ENCODE measurements at places on chromosomes 2 and 18.

DNA sequence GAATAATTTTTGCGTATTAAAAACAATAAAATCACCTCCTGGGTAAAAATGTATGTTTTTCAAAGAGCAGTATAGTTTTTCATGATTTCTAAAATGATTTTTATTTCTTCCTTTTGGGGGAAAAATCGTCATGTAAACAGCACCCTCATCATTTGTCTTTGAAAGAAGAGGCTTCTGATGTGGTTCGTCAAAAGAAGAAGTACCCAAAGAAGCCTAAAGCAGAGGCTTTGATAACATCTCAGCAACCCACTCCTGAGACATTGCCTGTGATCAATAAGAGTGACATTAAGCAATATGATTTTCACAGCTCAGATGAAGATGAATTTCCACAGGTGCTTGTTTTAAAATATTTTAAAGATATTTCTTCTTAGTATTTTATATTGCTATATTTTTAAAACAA is 110.2 kb upstream of the KIF5C start:
- no peaks in the 10 kb centered on the region for H3K4me1 ChIP-seq
- no peak overlapping the region for H3K4me3 ChIP-seq
- no peaks in the 10 kb centered on the region for H3K27me3 ChIP-seq
- peaks cover 64% of the 10 kb centered on the region for H3K36me3 ChIP-seq
- no peak for DNase-seq

- DNase-seq, result no peak
- no peak overlapping the region for H3K27ac ChIP-seq
- H3K27me3 ChIP-seq, result no peaks in the 10 kb centered on the region
- no peak overlapping the region for H3K4me3 ChIP-seq
- no peaks in the 10 kb centered on the region for H3K36me3 ChIP-seq
- no peaks in the 10 kb centered on the region for H3K4me1 ChIP-seq
Measured at GRCh38 chr2:196431957-196432356, 207.6 kb upstream of the CCDC150 start.

GRCh38 chr2:33607905-33608304 is 8.8 kb upstream of the FAM98A start:
- no peak for DNase-seq
- no peaks in the 10 kb centered on the region for H3K4me1 ChIP-seq
- H3K36me3 ChIP-seq, result no peaks in the 10 kb centered on the region
- H3K27ac ChIP-seq, result no peak overlapping the region
- no peak overlapping the region for H3K4me3 ChIP-seq
- H3K27me3 ChIP-seq, result no peaks in the 10 kb centered on the region

DNA sequence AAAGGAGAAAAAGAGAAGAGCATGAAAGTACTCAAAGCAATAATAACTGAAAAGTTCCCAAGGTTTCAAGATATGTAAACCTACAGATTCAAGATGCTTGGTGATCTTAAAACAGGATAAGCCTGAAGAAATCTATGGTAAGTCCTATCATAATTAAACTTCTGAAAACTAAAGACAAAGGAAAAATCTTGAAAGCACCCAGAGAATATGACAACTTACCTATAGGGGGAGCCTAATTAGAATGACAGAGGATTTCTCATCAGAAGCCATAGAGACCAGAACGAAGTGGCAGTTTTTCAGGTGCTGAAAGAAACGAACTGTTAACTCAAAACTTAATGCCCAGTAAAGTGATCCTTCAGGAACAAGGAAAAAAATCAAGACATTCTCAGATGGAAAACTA is 59.7 kb downstream of the XDH start:
- no peak overlapping the region for H3K4me3 ChIP-seq
- H3K4me1 ChIP-seq, result no peaks in the 10 kb centered on the region
- DNase-seq, result no peak
- no peak overlapping the region for H3K27ac ChIP-seq
- no peaks in the 10 kb centered on the region for H3K36me3 ChIP-seq

DNA sequence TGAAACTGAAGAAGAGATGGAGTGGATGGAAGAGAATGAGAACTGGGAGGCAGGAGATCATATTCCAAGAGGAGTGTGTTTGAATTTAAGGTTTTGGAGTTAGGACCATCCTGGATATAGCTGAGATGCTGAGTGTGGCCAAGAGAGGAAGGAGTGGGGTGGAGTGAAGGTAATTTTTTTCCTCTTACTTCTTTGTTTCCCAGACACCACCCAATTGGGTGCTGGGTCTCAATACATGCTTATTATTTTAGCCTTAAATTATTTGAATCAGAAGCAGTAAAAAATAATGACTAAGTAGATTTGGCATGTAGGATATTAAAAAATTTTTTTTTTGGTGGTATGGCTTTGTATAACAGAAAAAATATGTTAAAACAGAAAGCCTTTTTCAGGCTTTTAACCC is 39.3 kb downstream of the PMAIP1 start:
- no peaks in the 10 kb centered on the region for H3K4me1 ChIP-seq
- H3K27ac ChIP-seq, result no peak overlapping the region
- no peaks in the 10 kb centered on the region for H3K36me3 ChIP-seq
- H3K27me3 ChIP-seq, result peaks cover 3% of the 10 kb centered on the region
- no peak for DNase-seq

GRCh38 chr2:117931266-117931665 is 82.6 kb downstream of the CCDC93 start:
- H3K27me3 ChIP-seq, result no peaks in the 10 kb centered on the region
- no peak overlapping the region for H3K27ac ChIP-seq

DNA sequence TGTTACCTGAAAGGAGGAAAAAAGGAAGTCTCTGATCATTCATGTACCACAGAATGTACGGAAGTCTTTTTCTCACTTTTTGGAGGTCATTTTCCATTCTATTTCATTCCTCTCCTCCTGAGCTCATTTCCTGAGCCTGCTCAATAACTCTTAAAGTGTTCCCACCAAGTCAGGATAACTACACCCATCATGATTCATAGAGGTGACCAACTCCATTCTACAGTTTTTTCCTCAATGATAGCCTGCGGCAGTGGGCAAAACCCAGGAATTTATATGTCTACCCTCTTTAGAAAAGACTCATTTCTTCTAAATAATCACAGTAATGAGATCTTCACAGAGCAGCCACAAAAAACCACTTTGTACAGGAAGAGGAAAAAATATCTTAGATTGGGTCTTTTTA is 372.5 kb downstream of the RBM43 start:
- no peaks in the 10 kb centered on the region for H3K4me1 ChIP-seq
- no peak overlapping the region for H3K27ac ChIP-seq
- DNase-seq, result no peak
- no peaks in the 10 kb centered on the region for H3K36me3 ChIP-seq

DNA sequence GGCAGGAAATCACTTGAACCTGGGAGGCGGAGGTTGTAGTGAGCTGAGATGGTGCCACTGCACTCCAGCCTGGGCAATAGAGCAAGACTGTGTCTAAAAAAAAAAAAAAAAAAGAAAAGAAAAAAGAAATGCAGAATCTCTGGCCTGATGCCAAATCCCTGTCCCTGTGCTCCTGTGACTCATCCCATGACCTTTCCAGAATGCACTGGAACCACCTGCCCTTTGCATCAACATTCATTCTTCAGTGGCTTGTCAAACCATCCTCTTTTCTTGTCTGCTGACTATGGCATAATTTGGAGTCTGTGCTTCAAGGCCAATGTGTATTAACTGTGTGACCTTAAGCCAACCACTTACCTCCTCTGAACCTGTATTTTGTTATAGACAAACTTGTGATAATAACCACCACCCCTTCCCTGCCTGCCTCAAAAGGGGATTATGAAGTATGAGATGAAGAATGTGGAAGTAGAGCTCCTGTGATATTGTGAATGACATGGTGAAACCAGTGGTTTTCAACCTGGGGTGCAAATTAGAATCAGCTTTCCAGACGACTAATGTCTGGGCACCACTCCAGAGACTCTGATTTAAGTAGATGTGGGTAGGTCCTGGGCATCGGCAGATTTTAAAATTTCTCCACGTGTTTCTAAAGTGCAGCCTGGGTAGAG is 189.3 kb downstream of the CLIP4 start:
- H3K36me3 ChIP-seq, result no peaks in the 10 kb centered on the region
- no peaks in the 10 kb centered on the region for H3K4me1 ChIP-seq
- no peak for DNase-seq
- H3K27me3 ChIP-seq, result peaks cover 5% of the 10 kb centered on the region
- no peak overlapping the region for H3K27ac ChIP-seq

DNA sequence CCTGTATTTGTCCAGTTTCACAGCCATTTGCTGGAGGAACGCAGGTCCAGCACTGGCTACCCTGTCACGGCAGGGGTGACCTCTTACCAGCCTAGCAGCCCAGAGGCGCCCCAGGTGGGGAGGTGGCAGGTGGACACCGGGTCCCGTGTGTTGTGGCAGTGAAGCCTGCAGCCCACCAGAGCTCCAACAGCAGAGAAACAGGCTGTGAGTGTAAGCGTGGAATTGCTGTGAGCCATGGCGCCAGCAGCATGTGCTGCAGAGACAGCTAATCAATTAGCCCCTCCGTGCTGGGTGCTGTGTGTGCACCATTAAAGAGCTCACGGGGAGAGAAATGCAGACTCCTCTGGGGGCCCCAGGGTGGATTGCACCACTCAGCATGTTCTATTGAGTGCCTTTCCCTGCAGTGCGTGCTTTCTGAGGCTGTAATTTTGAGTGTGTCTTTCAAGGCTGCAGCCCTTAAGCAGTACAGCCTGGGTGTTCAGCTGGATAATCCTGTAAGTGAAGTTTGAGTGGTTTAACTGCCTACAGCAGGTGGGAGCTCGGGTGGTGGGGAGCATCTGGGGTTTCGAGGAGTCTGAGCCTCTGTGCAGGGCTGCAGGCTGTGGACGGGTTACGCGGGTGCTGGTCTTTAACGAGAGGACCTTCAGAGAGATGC is 15.9 kb downstream of the RTP5 start:
- H3K4me1 ChIP-seq, result peaks cover 22% of the 10 kb centered on the region
- H3K27ac ChIP-seq, result no peak overlapping the region
- no peaks in the 10 kb centered on the region for H3K36me3 ChIP-seq
- H3K4me3 ChIP-seq, result no peak overlapping the region
- H3K27me3 ChIP-seq, result no peaks in the 10 kb centered on the region

- H3K36me3 ChIP-seq, result no peaks in the 10 kb centered on the region
- no peaks in the 10 kb centered on the region for H3K27me3 ChIP-seq
- no peak overlapping the region for H3K4me3 ChIP-seq
- H3K27ac ChIP-seq, result no peak overlapping the region
Measured at GRCh38 chr2:146786396-146786795, 1058.4 kb upstream of the ACVR2A start.

DNA sequence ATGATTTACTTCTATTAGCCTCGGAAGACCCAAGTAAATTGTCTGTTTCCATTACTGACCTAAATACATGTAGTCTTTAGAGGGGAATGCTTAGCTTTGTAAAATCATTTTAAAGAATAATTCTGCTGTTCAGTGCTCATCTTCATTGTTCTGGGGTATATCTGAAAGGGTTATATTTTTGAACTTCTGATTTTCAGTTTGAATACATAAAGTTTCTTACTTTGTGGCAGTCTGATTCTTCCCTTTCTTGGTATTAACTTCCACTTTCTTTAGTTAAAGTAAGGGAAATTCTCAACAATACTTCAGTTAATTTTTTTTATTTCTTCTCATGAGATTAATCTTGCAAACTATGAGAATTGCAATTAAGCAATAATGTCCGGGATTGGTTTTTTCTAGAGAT is 148.4 kb downstream of the DOCK10 start:
- no peak overlapping the region for H3K4me3 ChIP-seq
- no peaks in the 10 kb centered on the region for H3K27me3 ChIP-seq
- DNase-seq, result no peak
- H3K27ac ChIP-seq, result no peak overlapping the region

- H3K27me3 ChIP-seq, result no peaks in the 10 kb centered on the region
- H3K27ac ChIP-seq, result no peak overlapping the region
- no peak overlapping the region for H3K4me3 ChIP-seq
- no peak for DNase-seq
- no peaks in the 10 kb centered on the region for H3K4me1 ChIP-seq
Measured at GRCh38 chr2:84856787-84857186, 24.1 kb downstream of the TRABD2A start.

DNA sequence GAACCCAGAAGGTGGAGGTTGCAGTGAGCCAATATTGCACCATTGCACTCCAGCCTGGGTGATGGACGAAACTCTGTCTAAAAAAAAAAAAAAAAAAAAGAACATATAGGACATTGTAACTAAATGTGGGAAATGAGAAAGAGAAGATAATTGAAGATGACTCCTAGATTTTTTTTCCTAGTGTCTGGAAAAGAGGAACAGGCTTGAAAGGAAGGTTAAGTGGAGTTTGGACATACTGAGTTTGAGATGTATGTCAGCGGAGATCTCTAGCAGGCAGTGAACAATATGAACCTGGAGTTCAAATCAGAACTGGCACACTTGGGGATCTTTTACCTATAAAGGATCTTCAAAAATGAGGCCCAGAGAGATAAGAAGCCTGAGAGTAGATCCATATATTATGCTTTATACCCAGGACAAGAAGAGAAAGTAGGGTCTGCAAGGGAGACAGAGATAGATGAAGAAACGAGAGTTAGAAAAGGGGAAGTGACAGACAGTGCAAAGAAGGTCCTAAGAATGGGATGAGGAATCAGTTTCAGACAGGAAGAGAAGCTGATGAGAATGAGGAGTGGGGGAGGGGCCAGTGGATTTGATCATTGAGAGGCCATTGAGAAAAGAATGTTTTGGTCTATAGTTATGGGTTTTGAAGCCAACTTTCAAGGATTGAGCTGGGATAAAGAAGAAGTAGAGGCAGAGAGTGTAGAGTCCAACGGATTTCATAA is 46.9 kb upstream of the CD28 start:
- H3K4me3 ChIP-seq, result no peak overlapping the region
- no peak overlapping the region for H3K27ac ChIP-seq
- no peaks in the 10 kb centered on the region for H3K27me3 ChIP-seq

GRCh38 chr2:168929031-168929430 is 27.9 kb downstream of the G6PC2 start:
- H3K4me3 ChIP-seq, result no peak overlapping the region
- no peaks in the 10 kb centered on the region for H3K4me1 ChIP-seq
- no peaks in the 10 kb centered on the region for H3K27me3 ChIP-seq
- DNase-seq, result no peak

- no peak overlapping the region for H3K27ac ChIP-seq
- H3K27me3 ChIP-seq, result peaks cover 15% of the 10 kb centered on the region
- H3K4me3 ChIP-seq, result no peak overlapping the region
- H3K36me3 ChIP-seq, result no peaks in the 10 kb centered on the region
- DNase-seq, result no peak
Measured at GRCh38 chr2:29224693-29225551, 109.7 kb downstream of the CLIP4 start.

- DNase-seq, result no peak
- H3K27ac ChIP-seq, result peak overlapping the region; percentile 32
- peaks cover 5% of the 10 kb centered on the region for H3K4me1 ChIP-seq
- no peak overlapping the region for H3K4me3 ChIP-seq
- no peaks in the 10 kb centered on the region for H3K36me3 ChIP-seq
Measured at GRCh38 chr18:44742718-44743311, 62.1 kb downstream of the SETBP1 start.

DNA sequence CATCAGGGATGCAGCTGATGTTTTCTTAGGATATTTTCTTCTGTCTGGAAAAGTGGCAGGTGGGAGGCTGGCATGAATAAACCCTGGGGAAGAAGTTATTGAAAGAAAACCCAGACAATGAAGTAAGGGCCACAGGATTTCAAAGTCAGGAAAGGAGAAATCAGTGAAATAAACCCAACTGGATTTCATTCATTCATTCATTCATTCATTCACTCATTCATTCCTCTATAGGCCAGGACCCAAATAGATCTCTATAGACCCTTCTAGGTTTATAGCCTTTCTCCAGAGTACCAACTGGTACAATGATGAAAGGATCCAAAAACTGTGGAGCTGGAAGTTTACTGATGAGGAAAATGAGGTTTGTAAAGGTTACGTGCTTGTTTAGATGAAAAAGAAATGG is 67.3 kb upstream of the DNMT3A start:
- no peak overlapping the region for H3K4me3 ChIP-seq
- H3K4me1 ChIP-seq, result no peaks in the 10 kb centered on the region
- DNase-seq, result no peak
- H3K36me3 ChIP-seq, result no peaks in the 10 kb centered on the region
- H3K27ac ChIP-seq, result no peak overlapping the region

- no peak overlapping the region for H3K27ac ChIP-seq
- H3K36me3 ChIP-seq, result no peaks in the 10 kb centered on the region
- DNase-seq, result no peak
- no peak overlapping the region for H3K4me3 ChIP-seq
Measured at GRCh38 chr18:67788310-67789164, 272.0 kb upstream of the DSEL start.

All from lower lobe of right lung (tissue), 2 donors.